ENCODE measurements at places on chromosomes 16 and 17. TPM values are rescaled to one million over a fixed set of nuclear protein-coding genes. Genes with fewer than 3 reads are reported as not detected.

DNA sequence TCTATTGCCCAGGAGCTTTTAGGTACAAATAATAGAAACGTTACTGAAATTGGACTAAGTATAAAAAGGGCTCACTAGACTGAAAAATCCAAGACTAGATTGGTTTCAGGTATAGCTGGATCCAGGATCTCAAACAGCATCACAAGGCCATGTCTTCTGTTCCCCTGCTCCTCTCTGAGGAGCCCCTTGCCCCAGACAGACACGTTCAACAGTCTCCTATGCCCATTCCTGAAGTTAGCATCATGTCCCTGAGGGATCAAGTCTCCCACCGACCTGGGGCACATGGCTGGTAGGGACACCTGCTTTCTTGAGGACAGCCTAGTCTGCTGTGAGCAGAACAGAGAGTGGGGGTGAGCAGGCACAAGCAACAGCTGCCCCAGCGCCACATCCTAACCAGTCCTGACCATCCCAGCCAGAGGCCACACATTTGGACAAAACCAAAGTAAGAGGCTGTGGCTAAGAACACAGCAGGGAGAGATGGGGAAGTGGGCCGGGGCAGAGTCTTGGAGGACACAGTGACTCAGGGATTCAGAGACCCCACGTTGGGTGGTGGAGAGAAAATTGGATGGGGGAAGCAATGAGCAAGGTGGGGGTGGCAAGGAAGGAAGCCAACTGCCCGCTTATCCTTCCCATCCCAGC lies 10.5 kb upstream of the MMP2 start:
- no peak for DNase-seq
- peaks cover 2% of the 10 kb centered on the region for H3K27me3 ChIP-seq
- H3K4me1 ChIP-seq, result peaks cover 5% of the 10 kb centered on the region
- no peaks in the 10 kb centered on the region for H3K36me3 ChIP-seq
- H3K27ac ChIP-seq, result no peak overlapping the region
- H3K4me3 ChIP-seq, result no peak overlapping the region

- H3K36me3 ChIP-seq, result peaks cover 27% of the 10 kb centered on the region
- peak; percentile 62 for DNase-seq
Measured at GRCh38 chr17:4980644-4981216, 6.7 kb downstream of the CAMTA2 start.

DNA sequence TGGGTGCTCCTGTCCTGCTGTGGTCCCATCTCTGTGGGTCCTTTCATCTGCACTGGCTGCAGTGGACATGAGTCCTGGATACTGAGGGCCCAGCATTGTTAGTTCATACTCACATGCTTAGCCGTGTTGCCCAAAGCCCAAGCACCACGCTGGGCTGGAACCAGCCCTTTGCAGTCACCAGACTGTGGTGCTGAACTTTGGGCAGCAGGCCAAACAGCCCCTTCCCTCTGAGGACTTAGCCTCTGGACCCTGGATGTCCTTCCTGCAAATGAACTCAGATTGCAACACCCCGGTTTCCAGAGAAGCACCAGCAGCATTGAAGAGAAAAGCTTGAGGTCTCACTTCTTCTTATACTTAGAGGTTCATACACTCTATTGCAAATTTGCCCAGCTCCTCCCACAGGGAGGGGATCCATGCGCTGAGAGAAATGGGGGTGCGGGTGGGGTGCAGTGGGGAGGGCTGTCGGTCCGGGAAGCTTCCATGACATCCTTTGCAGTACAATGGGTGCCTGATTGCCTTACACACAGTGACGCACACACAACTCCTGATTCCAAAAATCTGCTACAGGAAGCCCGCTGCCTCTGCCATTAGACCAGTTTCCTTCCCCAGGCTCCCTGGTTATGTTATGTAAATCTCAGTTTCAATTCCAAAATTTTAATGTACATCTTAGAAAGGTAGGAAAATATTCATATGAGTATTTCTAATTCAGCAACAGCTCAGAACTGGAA lies 65.8 kb downstream of the RGS9 start:
- no peak overlapping the region for H3K27ac ChIP-seq
- no peak overlapping the region for H3K4me3 ChIP-seq
- H3K4me1 ChIP-seq, result peaks cover 4% of the 10 kb centered on the region
- peaks cover 1% of the 10 kb centered on the region for H3K27me3 ChIP-seq

DNA sequence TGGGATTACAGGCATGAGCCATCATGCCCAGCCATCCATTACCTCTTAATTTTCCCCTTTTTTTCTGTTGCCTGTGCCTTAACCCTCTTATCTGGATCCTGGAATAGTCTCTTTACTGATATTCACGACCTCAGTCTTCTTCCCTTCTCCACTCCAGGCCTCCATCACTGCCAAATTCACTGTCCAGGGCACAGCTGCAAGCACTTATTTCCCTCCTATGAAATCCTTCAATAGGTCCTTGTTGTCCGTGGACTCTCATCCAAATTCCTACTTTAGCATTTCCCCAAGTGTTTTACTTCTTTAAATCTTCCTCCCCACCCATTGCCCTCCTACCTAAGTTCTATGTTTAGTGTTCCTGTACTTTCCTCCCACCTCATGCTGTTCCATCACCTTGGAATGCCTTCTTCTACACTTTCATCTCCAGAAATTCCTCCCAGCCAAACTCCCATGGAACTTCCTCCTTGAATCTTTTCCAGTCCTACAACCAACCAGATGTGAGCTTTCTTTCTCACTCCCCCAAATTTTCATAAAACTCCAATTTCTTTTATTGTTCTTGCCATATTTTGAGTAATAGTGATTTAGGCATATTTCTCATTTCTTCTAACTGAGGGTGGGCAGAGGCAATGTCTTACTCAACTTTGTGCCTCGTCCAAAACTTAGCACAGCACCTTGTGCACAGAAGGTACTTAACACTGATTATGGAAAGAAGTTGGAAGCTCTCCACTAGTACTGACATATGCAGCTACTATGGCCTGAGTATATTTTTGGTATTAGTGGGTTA lies 35.3 kb downstream of the FAM20A start:
- no peaks in the 10 kb centered on the region for H3K4me1 ChIP-seq
- H3K27me3 ChIP-seq, result peaks cover 5% of the 10 kb centered on the region
- no peak overlapping the region for H3K27ac ChIP-seq
- H3K36me3 ChIP-seq, result no peaks in the 10 kb centered on the region
- no peak for DNase-seq
- H3K4me3 ChIP-seq, result no peak overlapping the region

- no peak overlapping the region for H3K27ac ChIP-seq
- H3K4me3 ChIP-seq, result no peak overlapping the region
- no peak for DNase-seq
- no peaks in the 10 kb centered on the region for H3K36me3 ChIP-seq
Measured at GRCh38 chr16:23301251-23302044, 654 bp upstream of the SCNN1B start.

DNA sequence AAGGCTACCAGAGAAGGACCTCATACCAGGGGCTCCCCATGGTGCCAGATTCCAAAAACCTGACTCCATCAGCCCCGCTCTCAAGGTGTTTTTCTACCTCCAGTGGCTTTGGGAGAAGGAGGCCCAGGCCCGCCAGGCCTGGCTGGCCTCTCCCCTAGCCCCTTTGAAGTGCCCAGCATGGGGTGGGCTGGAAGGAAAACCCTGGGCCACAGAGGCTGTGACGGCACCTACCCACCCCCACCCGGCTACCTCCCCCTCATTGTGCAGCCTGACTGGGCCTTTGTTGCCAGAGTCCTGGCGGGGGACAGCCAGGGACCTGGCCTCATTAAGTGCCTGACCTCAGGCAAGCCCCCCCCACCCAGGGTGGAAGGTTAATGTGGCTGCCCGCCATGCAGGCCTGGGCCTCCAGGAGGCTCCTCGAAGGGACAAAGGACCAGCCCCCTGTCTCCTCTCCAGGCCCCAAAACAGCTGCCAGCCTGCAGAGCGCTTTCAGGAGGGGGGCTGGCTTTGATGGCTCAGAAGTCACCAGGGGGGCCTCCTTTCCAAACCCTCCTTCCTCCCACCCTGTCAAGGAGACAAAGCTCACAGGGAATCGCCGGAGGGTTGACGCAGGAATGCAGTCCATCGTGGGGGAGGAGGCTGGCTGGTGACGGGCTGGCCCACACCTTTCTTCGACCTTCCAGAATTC lies 159.4 kb downstream of the ZNF423 start:
- no peaks in the 10 kb centered on the region for H3K4me1 ChIP-seq
- no peaks in the 10 kb centered on the region for H3K36me3 ChIP-seq
- DNase-seq, result no peak
- H3K27ac ChIP-seq, result no peak overlapping the region
- no peak overlapping the region for H3K4me3 ChIP-seq

DNA sequence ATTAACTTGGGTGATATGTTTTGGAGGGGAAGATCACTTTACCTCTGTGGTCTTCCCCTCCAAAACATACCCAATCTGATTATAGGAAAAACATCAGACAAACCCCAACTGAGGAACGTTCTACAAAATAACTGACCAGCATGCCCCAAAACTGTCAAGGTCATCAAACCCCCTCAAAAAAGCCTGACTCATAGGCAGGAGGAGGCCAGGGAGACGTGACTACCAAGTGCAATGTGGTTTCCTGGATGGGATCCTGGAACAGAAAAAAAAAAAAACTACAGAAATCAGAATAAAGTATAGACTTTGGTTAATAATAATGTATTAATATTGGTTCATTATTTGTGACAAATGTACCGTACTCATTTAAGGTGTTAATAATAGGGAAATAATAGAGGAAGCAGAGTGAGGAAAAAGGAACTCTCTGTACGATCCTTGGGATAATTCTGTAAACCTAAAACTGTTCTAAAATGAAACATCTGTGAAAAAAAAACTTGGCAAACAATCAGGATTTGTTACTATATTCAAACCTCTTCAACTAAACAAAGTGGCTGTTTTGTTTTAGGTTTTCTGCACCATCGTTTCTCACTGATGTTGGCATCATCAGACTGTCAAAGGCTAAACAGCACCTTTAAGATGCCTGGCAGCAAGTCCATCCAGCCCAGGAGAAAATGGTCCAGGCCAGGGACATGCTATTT lies 266.7 kb upstream of the SDK2 start:
- no peak overlapping the region for H3K4me3 ChIP-seq
- peaks cover 2% of the 10 kb centered on the region for H3K4me1 ChIP-seq

- no peaks in the 10 kb centered on the region for H3K4me1 ChIP-seq
- no peak overlapping the region for H3K4me3 ChIP-seq
- DNase-seq, result no peak
- peaks cover 39% of the 10 kb centered on the region for H3K36me3 ChIP-seq
- no peaks in the 10 kb centered on the region for H3K27me3 ChIP-seq
Measured at GRCh38 chr16:84496991-84497390, 7.5 kb downstream of the MEAK7 start.

The CD79B gene
- 28.4 TPM for total RNA-seq

The FOXC2 gene
- not detected for total RNA-seq

The SOX15 gene
- total RNA-seq, result not detected

Measured in activated CD8-positive, alpha-beta T cell treated with anti-CD3 and anti-CD28 coated beads for 36 hours (primary cell).